ENCODE measurements at places on chromosomes 4 and X. TPM values are rescaled to one million over a fixed set of nuclear protein-coding genes. Genes with fewer than 3 reads are reported as not detected.

- no peak for DNase-seq
Measured at GRCh38 chrX:30635630-30636029, 17.6 kb upstream of the GK start.

GRCh38 chrX:149473966-149474365 lies 31.1 kb downstream of the IDS start:
- DNase-seq, result no peak

- DNase-seq, result no peak
Measured at GRCh38 chr4:36420111-36420679, 138.8 kb downstream of the DTHD1 start.

DNA sequence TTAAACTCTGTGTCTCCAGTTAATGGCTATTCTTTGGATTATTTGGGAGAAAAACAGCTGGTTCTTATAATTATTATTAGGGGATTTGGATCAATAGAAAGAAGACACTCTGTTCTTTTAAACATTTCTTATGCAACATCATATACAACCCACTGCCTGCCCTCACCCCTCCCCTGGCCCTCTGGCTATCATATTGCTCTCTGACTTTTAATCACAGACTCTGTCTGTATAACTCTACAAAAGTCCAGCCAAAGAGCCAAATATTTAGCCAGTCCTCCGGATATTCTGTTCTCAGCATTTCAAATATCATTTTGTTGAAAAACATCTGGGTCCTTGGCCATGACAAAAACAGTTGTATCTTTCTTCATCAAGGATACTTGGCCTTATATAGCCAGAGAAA lies 19.0 kb upstream of the PACRGL start:
- DNase-seq, result no peak

The HS6ST2 gene
- total RNA-seq, result not detected

All from LHCN-M2 (cell line).